ENCODE measurements at places on chromosomes 12 and 14.
A peak's percentile ranks its signal among the peaks of the same experiment; 100 is the strongest.

DNA sequence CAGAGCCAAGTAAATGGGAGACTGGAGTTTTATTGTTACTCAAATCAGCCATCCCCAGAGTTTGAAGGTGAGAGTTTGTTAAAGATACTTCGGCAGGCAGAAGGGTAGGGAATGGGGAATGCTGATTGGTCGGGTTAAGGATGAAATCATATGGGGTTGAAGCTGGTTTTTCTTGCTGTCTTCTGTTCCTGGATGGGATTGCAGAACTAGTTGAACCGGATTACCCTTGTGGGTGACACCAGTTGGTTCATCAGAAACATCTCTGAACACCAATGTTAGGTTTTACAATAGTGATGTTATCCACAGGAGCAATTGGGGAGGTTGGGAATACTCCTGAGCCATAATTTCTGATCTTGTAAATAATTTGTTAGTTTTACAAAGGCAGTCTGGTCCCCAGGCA lies 18.7 kb upstream of the SMCO2 start:
- no peak for DNase-seq

DNA sequence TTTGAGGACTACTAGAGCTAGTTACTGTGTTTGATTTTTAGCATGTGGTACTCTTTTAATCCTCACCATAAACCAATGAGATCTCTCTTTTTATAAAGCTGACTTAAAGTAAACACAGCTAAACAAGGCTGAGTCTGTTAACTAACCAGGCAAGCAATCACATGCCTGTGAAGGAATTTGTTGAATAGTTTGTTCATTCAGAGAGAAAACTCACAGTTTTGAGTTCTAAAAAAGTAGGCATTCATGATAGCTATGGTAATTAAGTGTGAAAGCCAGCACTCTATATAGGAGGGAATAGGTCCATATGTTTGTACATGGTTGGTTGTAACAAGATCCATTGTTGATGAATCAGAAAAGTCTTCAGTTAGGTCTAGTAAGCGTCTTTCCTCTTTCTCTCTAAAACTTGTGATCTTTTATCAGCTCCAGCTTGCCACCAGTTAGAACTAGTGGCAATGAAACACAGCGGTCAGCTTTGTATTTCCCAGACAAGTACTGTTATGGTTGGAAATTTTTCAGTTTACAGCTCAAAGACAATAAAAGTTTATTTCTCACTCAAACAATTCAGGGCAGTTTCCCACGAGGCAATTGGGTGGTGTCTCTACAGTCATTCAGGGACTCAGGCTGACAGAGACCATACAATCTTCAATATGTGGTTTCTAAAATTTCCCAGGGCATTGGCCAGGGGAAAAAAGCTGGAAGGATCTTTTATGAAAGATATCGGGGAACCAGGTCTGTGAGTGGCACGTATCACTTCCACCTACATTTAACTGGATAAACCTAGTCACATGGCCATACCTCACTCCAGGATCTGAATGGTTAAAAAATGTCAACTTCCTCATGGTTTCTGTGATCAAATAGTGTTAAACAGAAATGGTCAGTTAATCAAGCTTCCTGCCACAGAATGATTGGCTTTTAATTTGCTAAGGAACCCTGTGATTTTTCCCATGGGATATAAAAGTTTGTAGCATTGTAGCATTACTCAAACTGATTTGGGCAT lies 203.1 kb downstream of the KIF21A start:
- no peak for DNase-seq

GRCh38 chr12:44640427-44641190 lies 235.5 kb downstream of the NELL2 start:
- DNase-seq = no peak

DNA sequence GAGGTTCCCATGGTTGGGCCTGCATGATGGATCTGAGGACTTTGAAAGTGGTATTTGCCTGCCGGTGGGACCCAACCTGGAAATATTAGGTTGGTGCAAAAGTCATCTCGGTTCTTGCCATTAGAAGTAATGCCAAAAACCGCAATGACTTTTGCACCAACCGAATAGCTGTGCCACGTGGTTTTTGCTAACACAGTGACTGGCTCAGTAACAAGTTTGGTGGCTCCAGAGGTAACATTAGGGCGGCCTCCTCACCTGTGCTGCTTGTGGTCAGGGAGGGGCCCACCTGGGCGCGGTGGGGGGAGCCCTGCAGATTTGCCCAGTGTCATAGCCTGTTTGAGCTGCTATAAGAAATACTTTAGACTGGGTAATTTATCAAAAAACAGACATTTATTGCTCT lies 1.8 kb downstream of the BDKRB2 start:
- no peak for DNase-seq

DNA sequence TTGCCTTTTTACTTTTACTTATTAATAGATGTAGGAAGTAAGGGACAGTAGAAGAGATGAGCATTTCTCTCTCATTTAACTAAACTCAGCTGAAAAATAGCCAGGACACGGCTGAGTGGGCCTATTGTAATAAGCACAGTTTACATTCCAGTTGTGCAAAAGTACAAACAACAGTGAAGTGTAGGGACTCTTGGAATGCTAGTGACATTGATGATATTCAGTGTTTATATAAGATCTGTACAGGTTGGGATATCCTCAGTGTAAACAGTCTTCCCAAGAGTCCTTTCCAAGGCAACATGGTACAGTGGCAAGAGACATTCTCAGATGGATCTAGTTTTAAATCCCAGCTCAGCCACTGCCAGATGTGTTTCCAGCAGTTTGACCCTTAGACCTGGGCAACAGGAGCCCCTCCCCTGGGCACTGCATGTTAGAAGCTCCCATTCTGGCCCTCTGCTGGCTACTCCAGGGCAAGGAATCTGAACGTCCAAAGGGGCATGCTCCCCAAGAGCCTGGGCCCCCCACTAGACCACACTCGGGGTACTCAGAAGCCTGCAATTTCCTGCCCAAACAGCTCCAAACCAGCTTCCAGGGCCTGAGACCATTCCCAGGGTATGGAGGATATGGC lies 55.3 kb downstream of the STAB2 start:
- no peak for DNase-seq

DNA sequence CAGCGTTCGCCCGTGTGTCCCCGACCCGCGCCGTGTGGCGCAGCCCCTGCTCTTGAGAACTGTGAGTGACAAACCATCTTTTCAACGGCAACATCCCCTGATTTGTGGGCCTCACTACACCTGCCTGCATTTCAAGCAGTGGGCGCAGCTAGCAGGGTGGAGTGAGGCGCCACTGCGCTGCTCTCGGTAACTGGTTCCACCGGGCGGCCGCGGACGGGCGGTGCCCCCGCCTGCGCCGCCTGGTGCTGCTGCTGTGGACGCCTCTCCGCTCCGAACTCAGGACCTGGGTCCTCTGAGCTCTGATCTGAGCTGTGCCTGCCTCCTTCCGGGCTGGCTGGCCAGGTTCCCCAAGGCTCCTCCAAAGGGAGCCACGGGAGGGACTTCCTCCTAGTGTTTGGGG lies 5.9 kb upstream of the DEGS2 start:
- no peak for DNase-seq

- DNase-seq = no peak
Observed at GRCh38 chr12:45575417-45575816, 154.1 kb upstream of the ARID2 start.

- no peak for DNase-seq
Observed at GRCh38 chr12:96462571-96463280, 26.7 kb upstream of the CFAP54 start.

- DNase-seq = no peak
Observed at GRCh38 chr12:96241431-96241830, 47.3 kb downstream of the ELK3 start.

- DNase-seq = no peak
Observed at GRCh38 chr14:101843665-101844064, 82.2 kb downstream of the PPP2R5C start.

GRCh38 chr12:11650286-11651281 lies 1.1 kb downstream of the ETV6 start:
- DNase-seq = peak; percentile 23

GRCh38 chr12:108400056-108400455 lies 60.9 kb upstream of the CMKLR1 start:
- no peak for DNase-seq

DNA sequence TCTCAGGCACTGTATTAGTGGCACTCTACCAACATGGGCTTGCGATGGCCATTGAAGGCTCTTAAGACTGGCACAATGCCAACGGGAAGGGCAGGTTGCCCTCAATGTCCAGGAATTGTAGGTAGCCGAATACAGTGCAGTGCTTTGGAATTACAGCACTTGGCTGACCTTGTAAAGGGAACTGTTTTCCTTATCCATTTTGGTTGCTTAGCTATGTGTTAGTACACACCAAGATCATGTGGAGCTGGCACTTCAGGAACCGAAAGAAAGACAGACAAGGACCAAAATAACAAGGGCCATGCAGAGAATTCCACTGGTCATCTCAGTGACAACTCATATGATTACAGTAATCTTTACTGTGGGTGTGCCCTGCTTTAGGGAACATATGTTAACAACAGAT lies 72.7 kb downstream of the DYRK2 start:
- DNase-seq = no peak

DNA sequence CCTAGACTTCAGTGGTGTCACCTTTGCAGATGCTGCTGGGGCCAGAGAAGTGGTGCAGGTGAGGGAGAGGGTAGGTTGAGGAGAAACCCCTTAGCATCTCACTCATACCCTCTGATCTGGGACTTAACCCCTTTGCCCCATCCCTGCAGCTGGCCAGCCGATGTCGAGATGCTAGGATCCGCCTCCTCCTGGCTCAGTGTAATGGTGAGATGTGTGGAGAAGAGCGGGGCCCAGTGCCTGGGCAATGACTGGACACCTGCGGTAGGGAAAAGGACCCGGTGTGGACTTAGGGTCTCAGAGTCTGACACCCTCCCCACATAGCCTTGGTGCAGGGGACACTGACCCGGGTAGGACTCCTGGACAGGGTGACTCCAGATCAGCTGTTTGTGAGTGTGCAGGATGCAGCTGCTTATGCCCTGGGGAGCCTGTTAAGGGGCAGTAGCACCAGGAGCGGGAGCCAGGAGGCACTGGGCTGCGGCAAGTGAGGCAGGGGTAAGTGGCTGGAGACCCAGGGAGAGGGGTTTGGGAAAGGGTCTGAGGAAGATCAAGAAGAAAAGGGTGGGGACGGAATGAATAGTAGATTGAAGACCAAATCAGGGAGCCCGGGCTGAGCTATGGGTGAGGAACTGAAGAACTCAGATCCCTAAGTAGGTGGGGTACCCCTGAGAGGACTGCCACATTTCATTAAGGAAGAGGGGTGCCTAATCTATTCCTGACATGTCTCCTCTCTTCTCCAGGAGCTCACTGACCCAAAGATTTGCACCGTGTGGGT lies 7.6 kb downstream of the B4GALNT1 start:
- DNase-seq = no peak

Data from NCI-H748 treated with DMSO at 0.1 percent for 48 hours (cell line).